ENCODE measurements at places on chromosomes 7 and 10. TPM values are rescaled to one million over a fixed set of nuclear protein-coding genes. Genes with fewer than 3 reads are reported as not detected.

Gene C10orf88
- total RNA-seq = 5.9 TPM

Gene FFAR4
- not detected for total RNA-seq

Gene OR9A2
- total RNA-seq = not detected

Gene CDHR3
- total RNA-seq = 1.2 TPM

Gene ZNF138
- 18.0 TPM for total RNA-seq

Gene HKDC1
- total RNA-seq = 5.8 TPM

Gene SEMA3D
- total RNA-seq = 2.6 TPM

Gene TAS2R4
- not detected for total RNA-seq

Gene LRRC4
- total RNA-seq = 30.9 TPM

Gene CDNF
- not detected for total RNA-seq

Gene HOXA13
- 29.0 TPM for total RNA-seq

Gene ABCC2
- 0.58 TPM for total RNA-seq

- no peak for DNase-seq
Observed at GRCh38 chr7:139885511-139885910, 56.4 kb downstream of the TBXAS1 start.

DNA sequence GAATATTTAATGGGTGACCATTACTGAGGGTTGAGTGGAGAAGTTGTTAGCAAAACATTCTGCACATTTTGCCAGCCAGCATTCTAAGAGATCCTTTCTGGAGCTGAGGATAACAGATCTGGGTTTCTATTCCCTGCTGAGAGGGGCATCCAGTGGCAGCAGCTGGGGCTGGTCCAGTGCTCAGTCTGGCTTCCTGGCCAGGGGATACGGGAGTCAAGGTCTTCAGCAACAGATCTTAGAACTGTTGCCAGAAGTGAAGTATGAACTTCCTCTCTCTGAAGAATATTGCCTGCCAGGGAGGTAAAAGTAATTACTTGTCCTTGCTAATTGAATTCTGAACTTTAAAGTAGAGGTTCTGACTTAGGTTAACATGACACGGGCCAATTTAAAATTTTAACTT, 568.4 kb downstream of the REEP3 start:
- no peak for DNase-seq

GRCh38 chr10:99698504-99699080, 33.3 kb downstream of the COX15 start:
- no peak for DNase-seq

- DNase-seq = peak; percentile 70
Observed at GRCh38 chr10:75021379-75022249, 89.8 kb upstream of the SAMD8 start.

GRCh38 chr10:98446151-98446660, 529 bp downstream of the HPS1 start:
- DNase-seq = peak; percentile 35

DNA sequence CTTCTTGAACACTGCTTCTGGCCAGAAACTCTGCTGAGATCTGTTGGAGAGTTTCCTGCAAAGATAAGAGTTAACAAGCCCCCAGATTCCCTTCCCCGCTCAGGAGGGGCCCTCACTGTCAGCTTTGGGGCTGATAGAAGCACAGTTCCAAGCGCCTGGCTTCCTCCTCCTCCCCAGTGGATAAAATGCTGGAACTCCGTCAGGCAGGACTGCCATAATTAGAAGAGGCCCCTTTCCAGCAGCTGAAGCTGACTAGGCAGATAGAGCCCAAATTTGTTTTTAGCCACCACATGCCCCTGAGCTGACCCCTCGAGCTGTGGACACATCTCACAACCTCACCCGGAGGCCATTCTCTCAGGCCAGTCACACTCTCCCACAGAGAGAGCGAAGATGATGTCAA, 89.4 kb downstream of the TBXAS1 start:
- DNase-seq = no peak

- peak; percentile 35 for DNase-seq
Observed at GRCh38 chr7:47032536-47032908, 549.4 kb downstream of the TNS3 start.

DNA sequence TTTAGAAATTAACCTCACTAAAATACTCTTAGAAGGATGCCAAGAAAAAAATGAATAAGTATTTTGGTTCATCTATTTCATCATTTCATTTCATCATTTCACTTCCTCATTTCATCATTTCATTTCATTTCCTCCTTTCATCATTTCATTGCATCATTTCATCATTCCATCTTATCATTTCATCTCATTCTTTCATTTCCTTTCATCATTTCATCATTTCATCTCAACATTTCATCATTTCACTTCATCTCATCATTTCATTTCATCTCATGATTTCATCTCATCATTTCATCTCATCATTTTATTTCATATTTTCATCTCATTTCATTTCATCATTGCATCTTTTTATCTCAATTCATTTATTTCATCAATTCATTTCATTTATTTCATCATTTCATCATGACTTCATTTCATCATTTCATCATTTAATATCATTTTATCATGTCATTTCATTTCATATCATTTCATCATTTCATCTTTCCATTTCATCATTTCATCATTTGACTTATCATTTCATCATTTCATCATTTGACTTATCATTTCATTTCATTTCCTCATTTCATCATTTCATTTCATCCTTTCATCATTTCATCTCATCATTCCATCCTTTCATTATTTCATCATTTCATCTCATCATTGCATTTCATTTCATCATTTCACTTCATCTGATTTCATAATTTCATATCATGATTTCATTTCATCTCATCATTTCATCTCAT, 129.9 kb downstream of the ZNF92 start:
- DNase-seq = no peak

- peak; percentile 25 for DNase-seq
Observed at GRCh38 chr7:24456526-24457218, 116.6 kb upstream of the PALS2 start.

DNA sequence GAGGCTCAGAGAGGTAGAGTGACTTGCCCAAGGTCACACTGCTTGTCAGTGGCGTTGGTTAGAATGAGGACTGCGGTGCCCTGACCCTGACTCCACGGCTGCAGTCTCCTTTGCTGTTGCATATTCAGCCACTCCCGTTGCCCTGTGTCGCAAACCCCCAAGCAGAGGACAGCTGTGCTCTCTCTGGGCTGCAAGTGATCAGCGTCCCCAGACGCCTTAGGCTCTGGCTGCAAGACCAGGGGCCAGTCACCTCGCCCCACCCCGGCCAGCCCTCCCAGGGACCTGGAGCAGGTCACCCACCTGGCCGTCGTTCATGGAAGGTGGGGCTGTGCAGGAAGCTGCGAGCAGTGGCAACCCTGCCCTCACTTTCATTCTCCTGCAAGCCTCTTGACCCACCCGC, 51.7 kb upstream of the NANOS1 start:
- no peak for DNase-seq

DNA sequence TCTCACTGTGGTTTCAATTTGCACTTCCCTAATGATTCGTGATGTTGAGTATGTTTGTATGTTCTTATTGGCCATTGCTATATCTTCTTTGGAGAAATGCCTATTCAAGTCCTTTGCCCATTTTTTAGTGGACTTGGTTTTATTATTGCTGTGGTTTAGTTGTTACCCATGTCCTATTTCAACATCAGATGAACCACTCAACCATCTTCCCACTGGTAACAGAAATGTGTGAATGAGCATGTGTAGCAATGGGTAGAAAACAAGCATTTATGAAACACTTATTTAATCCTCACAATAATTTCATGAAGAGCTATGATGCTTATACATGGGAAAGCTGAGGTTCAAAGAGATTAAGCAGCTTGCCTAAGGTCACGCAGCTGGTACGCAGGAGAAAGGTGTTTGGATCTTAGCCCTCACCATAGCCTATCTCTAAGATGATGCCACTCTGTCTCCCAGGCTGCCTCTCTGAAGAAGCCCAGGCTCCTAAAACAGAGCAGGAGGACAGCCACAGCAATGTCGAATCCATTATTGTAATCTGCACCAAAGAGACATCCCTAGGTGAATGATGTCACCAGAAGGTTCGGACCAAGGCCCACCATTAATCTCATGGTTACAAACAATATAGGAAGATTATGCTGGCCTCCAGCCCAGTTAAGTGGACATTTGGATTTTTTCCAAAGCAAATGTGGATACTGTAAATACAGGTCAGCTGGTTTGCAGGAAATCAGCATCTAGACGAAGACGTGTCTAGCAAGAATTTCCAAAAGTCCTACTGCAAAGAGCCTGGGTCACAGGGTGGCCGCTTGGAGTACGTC, 447.6 kb upstream of the ZMIZ1 start:
- peak; percentile 85 for DNase-seq

DNA sequence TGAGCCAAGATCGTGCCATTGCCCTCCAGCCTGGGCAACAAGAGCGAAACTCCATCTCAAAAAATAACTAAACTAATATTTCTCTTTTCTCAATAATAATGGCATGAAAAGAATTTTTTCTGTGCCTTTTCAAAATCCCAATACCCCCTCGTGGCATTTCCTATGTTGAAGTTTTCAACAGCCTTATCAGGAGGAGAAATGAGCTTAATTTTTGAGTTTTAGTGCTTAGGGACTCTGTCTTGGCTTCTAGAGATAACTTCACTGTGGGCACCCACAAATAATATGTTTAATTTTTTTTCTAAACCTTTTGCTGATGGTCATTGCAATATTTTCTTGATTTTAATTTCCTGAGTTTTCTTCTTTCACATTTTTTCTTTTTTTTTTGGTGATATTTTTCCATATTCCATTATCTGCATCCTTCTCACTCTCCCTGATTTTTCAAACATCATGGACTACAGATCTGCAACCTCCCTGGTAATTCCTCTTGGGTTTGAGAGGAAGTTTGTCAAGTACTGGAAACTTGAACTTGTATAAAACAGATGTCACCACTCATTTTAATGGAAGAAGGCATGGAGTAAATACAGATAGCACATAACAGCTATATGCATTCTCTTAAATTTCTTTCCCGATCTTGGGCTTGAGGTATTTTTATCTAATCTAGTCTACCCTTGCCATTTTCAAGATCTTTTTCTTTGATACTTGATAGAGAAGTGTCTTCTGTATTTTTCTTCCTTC, 84.0 kb downstream of the KAT6B start:
- DNase-seq = no peak

DNA sequence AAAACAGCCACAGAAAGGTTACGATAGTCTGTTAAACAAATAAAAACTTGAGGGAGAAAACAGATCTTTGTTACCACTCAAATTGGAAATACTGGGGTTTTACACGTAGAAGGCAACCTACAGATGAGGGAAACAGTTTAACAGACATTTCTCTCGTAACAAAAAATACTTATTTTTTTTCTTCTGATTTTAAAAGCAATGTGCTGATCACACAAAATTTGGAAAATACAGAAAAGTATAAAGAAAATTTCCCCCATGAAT, 211.7 kb downstream of the FAM107B start:
- DNase-seq = no peak

GRCh38 chr10:10870523-10871241, 147.0 kb upstream of the CELF2 start:
- DNase-seq = no peak

DNA sequence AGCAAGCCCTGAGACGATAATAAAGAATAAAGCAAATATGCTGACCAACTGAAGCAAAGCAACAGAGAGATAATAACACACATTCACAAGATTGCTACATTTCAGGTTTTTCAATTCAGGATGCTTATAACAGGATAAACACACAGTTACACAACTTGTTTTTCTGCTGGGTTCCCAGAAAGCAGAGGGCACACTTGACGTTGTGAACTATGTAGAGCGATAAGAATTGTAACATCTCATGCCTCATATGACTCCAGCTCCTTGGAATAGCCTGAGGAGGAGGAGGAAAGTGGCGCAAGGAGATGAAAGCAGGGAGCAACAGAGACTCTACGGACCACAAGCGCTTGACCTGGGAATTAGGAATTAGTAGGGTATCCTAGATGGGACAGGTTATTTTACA, 201.7 kb downstream of the SKAP2 start:
- DNase-seq = no peak

All from stomach (tissue), 19 donors.